Right atrium auricular region (tissue), 2 donors: ENCODE measurements at places on chromosomes 11 and 22. TPM values are rescaled to one million over a fixed set of nuclear protein-coding genes. Genes with fewer than 3 reads are reported as not detected.
A peak's percentile ranks its signal among the peaks of the same experiment; 100 is the strongest.

DNA sequence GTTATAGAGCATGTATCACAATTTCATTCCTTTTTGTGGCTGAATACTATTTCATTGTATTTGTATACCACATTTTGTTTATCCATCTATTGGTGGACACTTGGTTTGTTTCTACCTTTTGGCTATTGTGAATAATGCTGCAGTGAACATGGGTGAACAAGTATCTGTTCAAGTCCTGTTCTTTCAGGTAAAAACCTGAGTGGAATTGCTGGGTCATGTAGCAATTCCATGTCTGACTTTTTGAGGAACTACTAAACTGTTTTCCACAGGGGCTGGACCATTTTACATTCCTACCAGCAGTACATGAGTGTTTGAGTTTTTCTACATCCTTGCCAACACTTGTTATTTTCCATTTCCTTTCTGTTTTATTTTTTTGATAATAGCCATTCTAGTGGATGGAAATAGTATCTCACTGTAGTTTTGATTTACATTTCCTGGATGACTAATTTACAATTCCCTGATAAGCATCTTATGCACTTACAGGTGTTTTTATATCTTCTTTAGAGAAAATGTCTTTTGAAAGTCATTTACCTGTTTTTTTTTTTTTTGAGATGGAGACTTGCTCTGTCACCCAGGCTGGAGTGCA is 12.2 kb downstream of the CABIN1 start:
- no peak overlapping the region for H3K27ac ChIP-seq
- H3K36me3 ChIP-seq = no peaks in the 10 kb centered on the region
- H3K4me3 ChIP-seq = no peak overlapping the region
- H3K27me3 ChIP-seq = no peaks in the 10 kb centered on the region

GRCh38 chr22:35337932-35338331 is 38.2 kb downstream of the TOM1 start:
- H3K27ac ChIP-seq = no peak overlapping the region
- H3K36me3 ChIP-seq = peaks cover 92% of the 10 kb centered on the region
- no peaks in the 10 kb centered on the region for H3K4me1 ChIP-seq

GRCh38 chr22:43823911-43824665 is 12.0 kb upstream of the EFCAB6 start:
- H3K27me3 ChIP-seq = no peaks in the 10 kb centered on the region
- H3K4me3 ChIP-seq = no peak overlapping the region
- H3K27ac ChIP-seq = no peak overlapping the region
- no peaks in the 10 kb centered on the region for H3K36me3 ChIP-seq

DNA sequence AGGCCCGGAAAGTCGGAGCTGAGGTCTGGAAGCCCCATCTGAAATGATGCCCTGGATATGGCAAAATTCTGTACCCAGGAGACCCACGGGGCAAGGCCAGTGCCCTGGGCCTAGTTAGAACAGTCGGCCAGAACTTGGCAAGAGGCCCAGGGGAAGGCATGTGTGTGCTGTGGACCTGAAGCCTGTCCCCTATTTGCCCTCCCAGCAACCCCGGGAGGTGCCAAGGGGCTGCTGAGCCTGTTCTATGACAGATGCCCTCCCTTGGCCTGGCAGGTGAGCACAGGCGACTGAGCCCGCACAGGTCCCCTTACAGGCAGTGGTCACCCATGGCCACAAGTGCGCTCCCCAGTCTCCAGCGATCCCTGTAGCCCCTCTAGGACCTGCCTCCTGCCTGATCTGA is 51.7 kb downstream of the NAT10 start:
- no peak for DNase-seq
- H3K27ac ChIP-seq = no peak overlapping the region
- no peaks in the 10 kb centered on the region for H3K27me3 ChIP-seq
- peaks cover 79% of the 10 kb centered on the region for H3K36me3 ChIP-seq
- H3K4me1 ChIP-seq = no peaks in the 10 kb centered on the region

Gene RDX
- 78.5 TPM for total RNA-seq

Gene ARHGAP8
- 0.24 TPM for total RNA-seq

Gene CCDC87
- 0.86 TPM for total RNA-seq

DNA sequence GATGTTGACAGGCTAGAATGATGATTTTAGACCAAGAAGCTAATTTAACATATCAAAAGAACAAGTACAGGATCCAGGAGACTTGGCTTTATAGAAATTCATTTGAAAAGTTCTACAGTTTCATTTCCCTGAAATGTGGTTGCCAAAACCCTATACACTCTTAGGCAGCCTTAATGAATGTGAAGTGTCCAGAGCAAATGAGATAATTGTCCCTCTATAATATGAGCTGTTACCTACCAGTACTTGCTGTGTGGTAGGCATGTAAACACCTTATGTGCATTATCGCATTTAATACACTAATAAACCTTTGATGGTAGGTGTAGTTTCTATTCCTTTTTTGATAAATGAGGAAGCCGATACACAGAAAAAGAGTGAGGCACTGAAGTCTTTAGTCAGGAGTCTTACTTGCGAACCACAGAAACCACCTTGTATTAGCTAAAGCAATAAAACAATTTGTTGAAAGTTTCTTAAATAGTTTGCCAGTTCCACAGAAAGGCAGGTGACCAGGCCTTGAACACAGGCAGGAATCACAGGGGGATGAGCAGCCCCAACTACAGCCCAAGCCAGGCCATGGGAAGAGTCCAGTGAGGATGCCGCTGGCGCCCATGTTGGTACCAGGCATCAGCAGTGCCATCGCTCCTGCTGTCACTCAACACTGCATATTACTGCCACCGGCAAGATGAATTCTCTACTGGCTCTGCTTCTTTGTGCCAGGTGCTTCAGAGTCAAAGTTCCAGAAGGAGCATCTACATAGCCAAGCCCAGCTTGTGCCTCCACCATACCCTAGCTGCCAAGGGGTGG is 81.7 kb downstream of the SWAP70 start:
- H3K27me3 ChIP-seq = no peaks in the 10 kb centered on the region
- H3K27ac ChIP-seq = no peak overlapping the region
- H3K4me1 ChIP-seq = peaks cover 9% of the 10 kb centered on the region
- H3K4me3 ChIP-seq = no peak overlapping the region
- DNase-seq = no peak

- no peaks in the 10 kb centered on the region for H3K36me3 ChIP-seq
- H3K27me3 ChIP-seq = no peaks in the 10 kb centered on the region
- peak overlapping the region; percentile 72 for H3K27ac ChIP-seq
- no peak for DNase-seq
Observed at GRCh38 chr11:123193742-123194141, 1.3 kb downstream of the CLMP start.

GRCh38 chr11:40867991-40868632 is 591.3 kb downstream of the LRRC4C start:
- H3K4me1 ChIP-seq = no peaks in the 10 kb centered on the region
- no peaks in the 10 kb centered on the region for H3K36me3 ChIP-seq

GRCh38 chr22:48785792-48786678 is 1041.6 kb downstream of the BRD1 start:
- no peaks in the 10 kb centered on the region for H3K27me3 ChIP-seq
- no peaks in the 10 kb centered on the region for H3K36me3 ChIP-seq
- no peaks in the 10 kb centered on the region for H3K4me1 ChIP-seq
- no peak overlapping the region for H3K4me3 ChIP-seq
- no peak overlapping the region for H3K27ac ChIP-seq
